Activated T-helper 17 cell treated with anti-CD3 and anti-CD28 coated beads, Interleukin-2, amount 50 U/mL, for 72 hours (primary cell): ENCODE measurements at places on chromosomes 16 and 17.
A peak's percentile ranks its signal among the peaks of the same experiment; 100 is the strongest.

GRCh38 chr17:50146927-50147665 is 3.4 kb downstream of the PPP1R9B start:
- peak overlapping the region; percentile 98 for H3K4me3 ChIP-seq
- peaks cover 86% of the 10 kb centered on the region for H3K36me3 ChIP-seq
- H3K4me1 ChIP-seq: peaks cover 40% of the 10 kb centered on the region
- H3K27ac ChIP-seq: peak overlapping the region; percentile 95
- no peak for ATAC-seq
- no peaks in the 10 kb centered on the region for H3K27me3 ChIP-seq

- no peak overlapping the region for H3K27ac ChIP-seq
- no peaks in the 10 kb centered on the region for H3K27me3 ChIP-seq
- no peak for ATAC-seq
- no peaks in the 10 kb centered on the region for H3K36me3 ChIP-seq
Observed at GRCh38 chr17:42081516-42082129, 16.6 kb downstream of the ZNF385C start.

DNA sequence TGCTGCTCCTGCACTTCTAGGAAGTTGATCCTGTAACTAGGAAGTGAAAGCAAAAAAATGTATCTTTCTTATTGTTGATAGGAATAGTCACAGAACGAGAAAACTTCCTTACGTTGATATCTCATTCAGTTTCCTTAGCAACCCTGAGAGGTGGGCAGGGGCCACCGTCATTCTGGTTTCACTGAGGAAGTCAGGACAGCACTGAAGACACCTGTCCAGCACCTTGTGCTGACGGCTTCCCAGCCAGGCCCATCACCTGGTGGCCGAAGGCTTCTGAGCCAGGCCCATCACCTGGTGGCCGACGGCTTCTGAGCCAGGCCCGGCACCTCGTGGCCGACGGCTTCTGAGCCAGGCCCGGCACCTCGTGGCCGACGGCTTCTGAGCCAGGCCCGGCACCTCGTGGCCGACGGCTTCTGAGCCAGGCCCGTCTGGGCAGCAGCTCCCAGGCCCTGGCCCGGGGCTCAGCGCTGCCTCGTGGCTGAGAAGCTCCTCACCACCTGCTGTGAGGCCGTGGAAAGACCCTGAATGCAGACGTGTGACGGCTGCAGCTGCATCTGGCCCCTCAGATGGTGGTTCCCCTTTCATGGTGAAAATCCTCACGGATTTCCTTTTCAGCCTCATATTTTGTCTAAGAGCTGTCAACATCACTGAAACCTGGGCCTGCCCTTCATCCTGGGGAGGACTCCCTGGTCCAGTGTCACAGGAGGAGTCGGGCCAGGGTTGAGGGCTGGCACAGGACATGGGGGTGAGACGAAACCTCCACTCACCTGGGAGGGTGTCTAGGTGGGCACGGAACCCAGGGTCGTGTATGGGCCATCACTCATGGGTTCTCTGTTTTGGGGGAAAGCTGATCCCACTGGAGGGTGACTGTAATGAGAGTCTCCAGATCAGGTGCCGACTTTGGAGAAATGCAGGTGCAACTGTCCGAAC is 33.0 kb upstream of the ZNF750 start:
- no peak for ATAC-seq
- H3K27ac ChIP-seq: no peak overlapping the region
- no peaks in the 10 kb centered on the region for H3K27me3 ChIP-seq
- H3K4me1 ChIP-seq: peaks cover 10% of the 10 kb centered on the region

- H3K27ac ChIP-seq: peak overlapping the region; percentile 94
- no peaks in the 10 kb centered on the region for H3K27me3 ChIP-seq
- peak overlapping the region; percentile 91 for H3K4me3 ChIP-seq
- H3K4me1 ChIP-seq: peaks cover 12% of the 10 kb centered on the region
- ATAC-seq: no peak
Observed at GRCh38 chr16:89561884-89562599, 1.6 kb downstream of the RPL13 start.

GRCh38 chr16:87472142-87472778 is 20.6 kb downstream of the ZCCHC14 start:
- no peak overlapping the region for H3K27ac ChIP-seq
- peaks cover 19% of the 10 kb centered on the region for H3K36me3 ChIP-seq
- H3K27me3 ChIP-seq: no peaks in the 10 kb centered on the region
- no peak for ATAC-seq

DNA sequence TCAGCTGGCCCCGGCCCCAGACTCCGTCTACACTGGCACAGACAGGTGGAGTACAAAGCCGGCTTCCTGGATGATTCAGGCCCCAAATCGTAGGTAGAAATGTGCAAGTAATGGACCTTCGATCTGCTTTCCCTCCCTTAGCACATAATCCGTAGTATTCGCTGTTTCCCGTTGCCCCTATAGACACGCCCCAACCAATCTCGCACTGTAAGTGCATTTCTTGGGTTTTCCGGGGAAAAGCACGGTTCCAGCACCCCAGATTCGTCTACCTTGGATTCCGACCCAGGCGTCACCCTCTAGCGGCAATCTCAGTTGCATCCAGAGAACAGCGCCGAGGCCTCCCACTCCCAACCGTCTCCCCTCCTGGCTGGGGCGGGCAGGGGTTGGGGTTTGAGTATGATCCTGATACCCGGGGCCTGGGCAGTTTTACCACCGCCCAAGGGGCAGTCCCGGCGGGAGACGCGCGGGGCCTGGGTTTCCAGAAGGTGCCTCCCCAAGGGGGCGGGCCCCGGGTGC is 12.1 kb upstream of the FOXF1 start:
- peaks cover 52% of the 10 kb centered on the region for H3K27me3 ChIP-seq
- H3K27ac ChIP-seq: no peak overlapping the region
- no peak for ATAC-seq
- H3K4me3 ChIP-seq: no peak overlapping the region
- no peaks in the 10 kb centered on the region for H3K4me1 ChIP-seq

- H3K27ac ChIP-seq: no peak overlapping the region
- H3K4me1 ChIP-seq: no peaks in the 10 kb centered on the region
- H3K27me3 ChIP-seq: peaks cover 21% of the 10 kb centered on the region
- no peak for ATAC-seq
- H3K36me3 ChIP-seq: no peaks in the 10 kb centered on the region
Observed at GRCh38 chr16:88310796-88311605, 71.8 kb upstream of the ZNF469 start.

- H3K4me3 ChIP-seq: peak overlapping the region; percentile 38
- no peak for ATAC-seq
- peak overlapping the region; percentile 71 for H3K27ac ChIP-seq
- H3K27me3 ChIP-seq: no peaks in the 10 kb centered on the region
- H3K4me1 ChIP-seq: peaks cover 28% of the 10 kb centered on the region
Observed at GRCh38 chr17:63820963-63821561, 6.2 kb upstream of the PSMC5 start.

DNA sequence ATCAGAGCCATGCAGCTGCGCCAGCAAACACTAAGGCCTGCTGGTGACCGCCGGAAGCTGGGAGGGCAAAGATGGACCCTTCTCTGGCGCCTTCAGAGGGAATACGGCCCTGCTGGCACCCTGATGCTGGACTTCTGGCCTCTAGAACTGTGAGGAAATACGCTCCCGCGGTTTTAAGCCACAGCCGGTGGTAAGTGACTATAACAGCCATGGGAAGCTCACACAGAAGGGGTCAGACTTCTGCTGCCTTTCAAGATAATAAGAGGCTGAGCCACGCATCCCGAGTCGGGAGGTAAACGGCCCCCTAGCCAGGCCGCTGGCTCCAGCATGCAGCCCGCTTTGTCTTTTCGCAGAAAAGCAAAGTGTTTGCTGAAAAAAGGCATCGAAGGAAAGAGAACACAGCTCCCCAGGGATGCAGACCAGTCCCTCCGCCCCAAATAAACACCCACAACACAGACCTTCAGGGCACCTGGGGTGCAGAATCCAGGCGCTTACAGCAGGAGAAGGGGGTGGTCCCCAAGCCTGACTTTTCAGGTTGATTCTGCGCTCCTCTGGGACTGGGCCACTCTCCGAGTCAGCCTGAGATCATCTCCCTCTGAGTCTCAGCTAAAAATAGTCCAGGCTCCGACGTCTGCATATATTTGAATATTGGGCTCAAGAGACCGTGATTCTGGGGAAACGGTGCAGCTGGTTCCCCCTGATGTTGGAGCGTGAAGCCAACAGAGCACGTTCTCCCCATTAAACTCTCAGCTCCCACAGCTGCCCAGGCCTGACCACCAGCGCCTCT is 89.7 kb downstream of the MGAT5B start:
- ATAC-seq: no peak
- H3K27ac ChIP-seq: peak overlapping the region; percentile 19
- H3K36me3 ChIP-seq: no peaks in the 10 kb centered on the region
- H3K4me1 ChIP-seq: no peaks in the 10 kb centered on the region
- H3K4me3 ChIP-seq: no peak overlapping the region
